ENCODE measurements at places on chromosomes 12 and 14.

GRCh38 chr12:47397664-47398281 lies 308.1 kb downstream of the RPAP3 start:
- no peak for DNase-seq

DNA sequence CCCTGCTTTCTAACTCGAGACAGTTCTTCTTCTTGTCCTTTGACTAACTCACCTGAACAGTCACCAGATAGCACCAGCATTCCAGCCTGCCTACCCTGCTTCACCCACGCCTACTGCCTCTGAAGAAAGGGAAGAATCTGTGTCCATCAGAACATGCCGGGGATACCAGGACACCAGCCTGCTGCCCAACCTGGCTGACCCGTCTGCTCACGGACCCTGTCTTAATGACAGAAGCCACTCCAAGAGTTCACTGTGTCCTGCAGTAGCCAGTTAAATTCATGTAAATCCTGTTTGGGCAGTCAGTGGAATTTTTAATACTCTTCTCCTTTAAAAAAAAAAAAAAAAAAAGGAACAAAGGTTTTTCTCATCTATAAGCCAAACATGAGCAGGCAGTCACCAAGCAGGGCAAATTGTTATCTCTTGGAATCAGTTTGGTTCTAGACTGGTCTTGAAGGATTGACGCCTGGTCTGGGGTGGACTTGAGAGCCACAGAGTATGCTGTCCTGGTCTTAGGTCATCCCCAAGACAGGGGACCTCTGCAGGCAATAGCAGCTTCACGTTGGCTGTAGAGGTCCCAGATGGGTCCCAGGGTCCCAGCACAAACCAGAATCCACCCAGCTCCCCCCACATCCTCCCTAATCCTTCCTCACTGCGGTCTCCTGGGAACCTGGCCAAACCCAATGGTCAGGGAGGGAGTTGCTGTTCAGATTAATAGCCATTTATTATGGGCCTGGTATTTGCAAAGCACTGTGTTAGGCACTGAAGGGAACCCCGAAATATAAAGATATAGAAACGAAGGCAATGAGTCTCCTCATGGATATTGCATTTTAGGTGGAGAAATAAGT lies 181.1 kb upstream of the HIF1A start:
- no peak for DNase-seq

- no peak for DNase-seq
These were observed 89.4 kb downstream of the RPAP3 start for GRCh38 chr12:47616440-47616839.

GRCh38 chr14:93137864-93138263 lies 22.1 kb upstream of the ITPK1 start:
- DNase-seq = no peak

GRCh38 chr12:89355243-89356068 lies 3.2 kb upstream of the DUSP6 start:
- DNase-seq = no peak

GRCh38 chr12:21551841-21552465 lies 25.9 kb downstream of the SPX start:
- DNase-seq = no peak

GRCh38 chr14:75865531-75865930 lies 116.3 kb downstream of the TGFB3 start:
- DNase-seq = no peak

GRCh38 chr12:87802721-87803011 lies 226.5 kb downstream of the C12orf50 start:
- DNase-seq = no peak

GRCh38 chr12:31813305-31813704 lies 84.5 kb upstream of the AMN1 start:
- no peak for DNase-seq

DNA sequence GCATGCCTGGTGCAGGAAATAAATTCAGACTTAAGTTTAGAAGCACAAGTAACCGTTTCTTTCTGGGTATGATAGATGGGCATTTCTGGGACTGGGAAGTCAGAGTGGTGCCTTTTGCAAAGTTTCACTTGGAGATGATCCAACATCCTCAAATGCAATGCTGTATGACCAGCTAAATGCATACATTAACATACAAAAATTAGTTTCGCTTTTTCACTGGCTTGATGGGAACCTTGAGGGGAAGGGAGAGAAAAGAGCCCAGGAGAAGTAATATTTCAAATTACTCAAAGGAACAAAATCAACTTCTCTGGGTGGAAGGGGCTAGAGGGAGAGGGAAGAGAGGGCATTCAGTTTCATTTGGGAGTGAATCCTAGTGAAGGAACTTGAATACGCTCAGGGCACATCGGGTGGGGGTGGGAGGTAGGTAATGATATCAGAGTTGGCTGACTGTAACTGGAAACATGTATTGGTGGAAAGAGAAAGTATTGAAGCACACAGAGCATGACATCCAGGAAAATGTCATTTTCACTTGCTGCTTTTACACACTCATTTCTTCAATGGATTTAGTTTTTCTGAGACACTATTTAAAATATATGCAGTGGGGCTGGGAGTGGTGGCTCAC lies 175.5 kb downstream of the PTPRO start:
- DNase-seq = no peak

DNA sequence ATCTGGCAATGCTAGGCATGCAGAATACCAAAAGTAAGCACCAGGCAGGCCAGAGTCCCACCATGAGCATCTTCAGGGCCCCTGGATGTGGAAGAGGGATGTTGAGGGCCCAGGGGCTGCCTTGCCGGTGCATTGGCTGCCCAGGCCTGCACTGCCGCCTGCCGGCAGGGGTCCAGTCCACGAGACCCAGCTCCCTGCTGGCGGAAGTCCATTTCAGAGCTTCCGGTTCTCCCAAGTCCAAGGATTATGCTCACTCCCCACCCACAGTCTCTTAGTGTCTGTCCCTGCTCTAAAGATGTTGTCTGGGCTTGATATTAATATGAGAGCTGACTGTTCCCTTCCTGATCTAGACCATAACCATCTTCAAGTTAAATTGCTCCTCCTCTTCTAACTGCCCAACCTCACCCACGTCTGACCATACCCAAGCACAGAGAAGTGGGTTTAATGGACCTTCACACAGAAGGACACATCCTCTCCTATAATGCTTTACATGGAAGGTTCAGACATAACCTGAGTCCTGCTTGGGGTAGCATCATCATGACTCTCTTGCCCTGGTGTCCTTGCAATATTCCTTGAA lies 117.4 kb downstream of the DAD1 start:
- DNase-seq = no peak

DNA sequence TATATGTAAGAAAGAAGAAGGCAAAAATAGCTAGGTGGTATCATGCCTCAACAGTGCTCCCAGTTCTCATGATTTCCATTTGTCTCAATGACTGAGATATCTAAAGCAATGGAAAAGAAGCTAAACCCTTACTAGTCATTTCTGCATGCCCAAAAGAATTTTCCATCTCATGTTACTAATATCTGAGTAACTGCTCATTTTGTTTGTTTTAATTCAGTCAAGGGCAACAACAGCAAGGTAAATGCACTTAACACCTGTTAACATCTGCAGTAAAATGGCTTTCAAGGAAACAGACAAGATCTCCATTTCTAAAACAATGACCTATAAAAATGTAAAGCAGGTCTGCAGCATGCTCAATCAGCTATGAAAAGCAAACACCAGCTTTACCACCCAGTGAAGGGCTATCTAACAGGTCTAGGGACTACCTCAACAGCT lies 19.4 kb upstream of the SELPLG start:
- no peak for DNase-seq

- DNase-seq = no peak
These were observed 127.8 kb upstream of the SSTR1 start for GRCh38 chr14:38079886-38080285.

GRCh38 chr14:36874396-36875138 lies 212.9 kb downstream of the PAX9 start:
- DNase-seq = no peak

- no peak for DNase-seq
These were observed 7.8 kb upstream of the PGF start for GRCh38 chr14:74963178-74963704.

DNA sequence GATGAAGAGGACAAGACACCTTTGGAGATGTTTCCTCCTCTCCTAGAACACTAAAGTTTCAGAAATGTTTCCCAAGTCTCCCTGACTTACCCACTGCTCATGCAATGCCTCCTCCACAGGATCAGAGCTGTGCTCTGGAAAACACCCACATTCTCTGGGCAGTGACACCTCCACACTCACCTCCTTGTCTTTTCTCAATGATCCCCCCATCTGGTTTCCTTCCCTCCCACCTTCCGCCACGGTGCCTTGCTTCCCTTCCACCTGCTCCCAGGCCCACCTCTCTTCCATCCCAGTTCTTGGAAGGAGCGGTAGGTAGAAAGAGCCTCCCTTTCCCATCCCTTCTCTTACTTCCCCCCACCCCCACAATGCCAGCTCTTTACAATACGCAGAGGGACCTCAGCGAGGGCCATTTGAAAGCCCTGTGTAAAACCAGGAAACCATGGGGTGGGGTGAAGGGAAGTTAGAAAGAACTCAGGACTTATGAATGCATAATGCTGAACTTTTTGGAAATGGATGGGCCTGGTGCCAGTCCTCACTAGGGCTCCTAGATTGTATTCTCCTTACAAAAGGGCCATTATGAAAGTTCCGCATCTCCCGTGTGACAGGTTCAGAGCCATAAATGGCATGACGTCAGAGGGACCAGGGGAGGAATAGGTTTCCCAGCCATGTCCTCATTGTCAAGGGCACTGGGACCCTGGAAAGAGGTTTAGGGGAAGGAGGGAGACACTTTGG lies 12.8 kb downstream of the FBLN5 start:
- no peak for DNase-seq

- DNase-seq = no peak
These were observed 23.0 kb upstream of the NRDE2 start for GRCh38 chr14:90354551-90355298.

GRCh38 chr12:103198499-103198898 lies 241.0 kb downstream of the ASCL1 start:
- DNase-seq = no peak

DNA sequence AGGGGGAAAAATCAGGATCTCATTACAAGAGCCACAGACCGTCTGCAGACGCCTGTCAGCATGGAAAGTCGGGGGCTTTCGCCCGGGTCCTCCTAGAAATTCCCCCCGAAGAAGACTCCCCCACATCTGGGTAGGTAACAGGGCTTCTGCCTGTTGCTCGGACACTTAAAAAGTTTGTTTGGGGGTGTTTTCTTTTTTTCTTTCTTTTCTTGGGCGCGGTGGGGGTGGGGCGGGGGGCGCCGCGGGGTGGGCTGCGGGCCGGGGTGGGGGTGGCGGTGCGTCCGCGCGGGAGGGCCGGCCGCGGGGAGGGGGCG lies 358 bp downstream of the ELK3 start:
- DNase-seq = no peak

DNA sequence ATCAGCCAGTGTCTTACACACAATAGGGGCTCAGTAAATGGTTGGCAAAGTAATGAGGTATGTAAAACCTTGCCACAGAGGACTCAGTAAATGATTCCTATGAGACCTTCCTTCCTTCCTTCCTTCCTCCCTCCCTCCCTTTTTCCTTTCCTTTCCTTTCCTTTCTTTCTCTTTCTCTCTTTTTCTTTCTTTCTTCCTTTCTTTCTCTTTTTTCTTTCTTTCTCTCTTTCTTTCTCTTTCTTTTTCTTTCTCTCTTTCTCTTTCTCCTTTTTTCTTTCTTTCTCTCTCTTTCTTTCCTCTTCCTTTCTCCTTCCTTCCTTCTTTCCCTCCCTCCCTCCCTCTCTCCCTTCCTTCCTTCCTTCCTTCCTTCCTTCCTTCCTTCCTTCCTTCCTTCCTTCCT lies 7.5 kb downstream of the SDS start:
- no peak for DNase-seq

GRCh38 chr12:13571035-13571434 lies 374.5 kb downstream of the EMP1 start:
- DNase-seq = no peak

- no peak for DNase-seq
These were observed 32.2 kb upstream of the DICER1 start for GRCh38 chr14:95189367-95190132.

GRCh38 chr14:55073856-55074255 lies 22.4 kb downstream of the MAPK1IP1L start:
- no peak for DNase-seq

Measured in NK-92 treated with Interleukin-12 subunit alpha and Interleukin-12 subunit beta, amount 100 ng/mL, for 24 hours (cell line).